ENCODE measurements at places on chromosomes 2 and 18.

DNA sequence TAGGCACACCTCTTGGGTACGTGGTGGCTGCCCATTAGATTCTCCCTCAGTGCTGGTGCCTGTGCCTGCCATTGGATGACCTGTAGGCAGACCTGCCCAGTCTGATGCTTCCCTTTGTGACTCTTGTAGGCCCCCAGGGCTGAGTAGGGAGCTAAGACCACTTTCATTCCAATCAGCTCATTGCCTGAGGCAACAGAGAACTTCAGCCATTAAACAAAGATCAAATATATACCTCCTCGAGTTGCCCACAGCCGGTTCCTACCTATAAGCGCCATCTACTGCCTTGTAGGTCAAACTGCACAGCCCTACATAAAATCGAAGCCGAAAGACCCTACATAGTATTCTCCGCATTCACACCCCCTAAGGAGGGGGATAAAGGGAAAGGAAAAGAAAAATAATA, 184.6 kb downstream of the ETAA1 start:
- no peak for DNase-seq

DNA sequence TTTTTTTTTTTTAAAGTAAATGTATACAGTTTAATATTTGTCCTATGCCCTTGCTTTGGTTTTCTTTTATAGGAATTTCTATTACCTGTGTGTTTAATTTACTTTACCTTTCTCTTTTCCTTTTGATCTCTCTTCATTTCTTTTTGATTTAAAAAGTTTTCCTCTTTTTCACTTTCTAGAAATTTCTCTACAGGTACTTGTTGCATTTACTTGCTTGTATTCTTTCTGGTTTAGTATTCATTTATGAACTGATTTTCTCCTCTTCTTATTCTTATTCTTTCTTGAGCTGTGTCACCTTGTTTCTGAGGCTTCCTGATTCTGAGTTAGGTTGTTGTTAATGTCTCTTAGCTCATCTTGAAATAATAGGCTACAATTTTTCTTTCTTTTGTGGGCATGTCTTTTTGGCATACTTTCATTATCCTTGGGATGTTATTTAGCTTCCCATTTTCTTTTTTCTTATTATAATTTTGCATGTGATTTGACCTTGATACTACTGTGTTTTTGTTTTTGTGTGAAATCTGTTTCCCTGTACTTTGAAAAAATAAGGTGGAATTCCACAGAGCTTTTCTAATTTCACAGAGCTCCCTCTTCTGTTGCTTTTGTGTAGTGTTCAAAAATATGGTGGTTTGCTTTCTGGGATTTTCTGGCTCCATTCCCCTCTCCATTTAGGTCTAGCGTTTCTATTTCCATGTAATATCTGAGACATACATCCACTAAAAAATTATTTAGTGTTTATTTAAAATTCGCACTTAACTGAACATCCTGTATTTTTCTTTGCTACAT, 25.5 kb upstream of the ALMS1 start:
- DNase-seq: no peak

DNA sequence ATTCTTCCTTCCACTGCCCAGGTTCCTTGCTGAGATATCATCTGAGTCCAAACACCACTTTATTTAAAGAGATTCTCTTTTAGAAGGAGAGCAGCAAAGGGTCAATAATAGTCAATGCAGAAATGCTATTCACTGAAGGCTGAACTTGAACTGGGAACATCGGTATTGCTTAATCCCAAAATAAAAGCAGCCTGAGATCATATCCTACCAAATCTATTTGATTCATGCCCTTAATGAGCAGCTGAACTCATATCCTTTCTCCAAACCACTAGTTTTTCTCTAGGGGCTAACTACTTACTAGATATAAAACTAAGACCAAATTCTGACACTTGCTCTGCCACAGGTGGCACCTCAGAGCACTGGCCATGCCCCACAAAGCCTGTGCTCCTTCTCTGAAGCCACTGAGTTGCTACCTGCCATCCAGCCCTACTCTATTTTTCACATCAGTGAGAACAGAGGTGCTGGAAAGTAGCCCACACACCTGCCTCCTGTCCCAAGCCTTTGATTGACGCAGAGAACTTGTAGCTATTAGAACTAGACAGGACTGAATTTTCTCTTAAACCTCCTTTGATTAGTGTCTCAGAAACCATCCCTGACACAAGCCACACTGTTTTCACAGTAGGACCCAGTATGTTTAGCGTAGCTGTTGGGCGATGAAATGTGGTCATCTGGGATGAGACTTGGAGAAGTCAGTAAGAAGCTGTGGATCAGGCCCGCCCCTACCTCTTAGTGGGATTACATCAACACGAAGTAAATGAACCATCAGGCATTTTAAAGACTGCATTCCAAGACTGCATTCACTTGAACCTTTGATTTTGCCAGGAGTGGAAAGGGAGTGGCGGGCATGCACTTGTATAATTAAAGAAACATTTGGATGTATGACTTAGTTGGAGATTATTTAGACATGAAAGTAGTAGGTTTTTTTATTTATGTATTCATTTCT, 124.3 kb downstream of the RBMS1 start:
- DNase-seq: no peak

DNA sequence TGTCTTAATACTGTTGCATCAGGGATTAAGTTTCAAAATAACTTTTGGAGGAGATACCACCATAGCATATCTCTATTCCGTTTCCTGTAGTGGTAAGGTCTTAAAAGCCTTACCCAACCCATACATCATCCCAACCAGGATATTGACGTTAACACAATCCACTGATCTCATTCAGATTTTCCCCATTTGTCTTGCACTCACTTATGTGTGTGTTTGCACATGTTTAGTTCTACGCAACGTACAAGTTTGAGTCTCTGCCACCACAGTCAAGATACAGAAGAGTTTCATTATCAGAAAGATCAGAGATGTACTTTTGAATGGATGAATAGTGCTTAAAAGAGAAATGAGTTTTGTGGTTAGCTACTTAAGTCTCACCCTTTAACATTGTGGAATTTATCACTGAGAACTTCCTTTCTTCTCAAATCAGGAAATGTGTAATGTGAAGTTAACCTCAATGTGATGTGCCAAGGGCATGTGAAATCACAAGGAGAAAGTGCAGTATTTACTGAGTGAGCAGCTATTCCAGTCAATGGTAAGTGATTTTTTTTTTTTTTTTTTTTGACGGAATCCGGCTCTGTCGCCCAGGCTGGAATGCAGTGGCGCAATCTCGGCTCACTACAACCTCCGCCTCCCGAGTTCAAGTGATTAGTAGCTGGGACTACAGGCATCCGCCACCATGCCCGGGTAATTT, 69.2 kb upstream of the EPHA4 start:
- DNase-seq: no peak

- no peak for DNase-seq
These were observed 92.0 kb upstream of the BCL2L11 start for GRCh38 chr2:111028720-111029119.

DNA sequence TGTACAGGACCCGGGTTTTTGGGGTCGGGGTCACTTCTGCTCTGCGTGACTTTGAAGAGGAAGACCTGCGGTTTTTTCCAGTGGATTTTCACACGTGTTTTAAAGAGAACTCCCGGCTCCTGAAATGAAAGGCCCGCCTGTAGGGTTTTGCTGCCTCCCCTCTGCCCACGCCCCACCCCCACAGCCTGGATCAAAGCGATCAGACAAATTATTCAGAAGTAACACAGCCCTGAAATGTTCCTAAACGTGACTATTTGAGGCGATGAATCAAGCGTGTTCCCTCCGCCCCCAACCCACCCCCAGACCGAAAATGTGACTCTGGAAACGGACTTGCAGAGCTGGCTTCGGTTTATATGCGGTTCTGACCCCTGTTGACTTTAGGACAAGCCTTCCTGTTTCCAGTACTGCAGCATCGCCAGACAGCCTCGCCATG, 28.7 kb upstream of the SMIM21 start:
- DNase-seq: no peak

DNA sequence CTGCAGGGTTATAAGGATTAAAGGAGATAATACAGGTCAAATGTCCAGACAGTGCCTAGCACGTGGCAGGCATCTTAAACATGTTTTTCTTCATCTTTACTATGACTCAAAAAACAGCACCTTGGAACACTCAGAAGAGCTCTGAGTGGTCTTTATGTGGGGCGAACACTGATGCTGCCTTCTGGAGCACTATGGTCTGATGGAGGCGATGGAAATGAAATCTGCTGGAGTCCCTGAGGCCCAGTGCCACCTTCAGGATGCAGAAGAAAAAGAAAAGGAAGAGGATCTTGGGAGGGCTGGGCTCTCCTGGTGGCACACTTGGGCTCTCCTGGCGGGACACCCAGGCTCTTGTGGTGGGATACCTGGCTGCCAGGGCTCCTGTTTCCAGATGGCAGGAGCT, 171.8 kb downstream of the EIPR1 start:
- no peak for DNase-seq

DNA sequence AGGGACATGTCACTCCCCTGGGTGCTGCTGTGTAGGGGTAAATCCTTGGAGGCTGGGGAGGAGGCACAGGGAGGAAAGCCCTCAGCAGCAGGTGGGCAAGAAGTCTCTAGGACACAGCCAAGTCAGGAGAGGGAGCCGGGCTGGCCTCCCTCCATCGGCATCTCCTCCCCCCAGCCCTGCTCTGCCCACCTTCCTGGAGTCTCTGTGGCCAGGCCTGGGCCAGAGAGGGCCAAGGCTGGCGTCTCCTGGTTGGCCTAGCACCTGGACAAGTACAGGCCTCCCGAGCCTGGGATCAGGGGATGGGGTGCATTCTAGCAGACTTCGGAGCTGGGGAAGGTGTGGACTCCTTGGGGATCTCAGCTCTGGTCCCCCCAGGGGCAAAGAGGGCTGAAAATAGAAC, 1.8 kb downstream of the SPEG start:
- no peak for DNase-seq

DNA sequence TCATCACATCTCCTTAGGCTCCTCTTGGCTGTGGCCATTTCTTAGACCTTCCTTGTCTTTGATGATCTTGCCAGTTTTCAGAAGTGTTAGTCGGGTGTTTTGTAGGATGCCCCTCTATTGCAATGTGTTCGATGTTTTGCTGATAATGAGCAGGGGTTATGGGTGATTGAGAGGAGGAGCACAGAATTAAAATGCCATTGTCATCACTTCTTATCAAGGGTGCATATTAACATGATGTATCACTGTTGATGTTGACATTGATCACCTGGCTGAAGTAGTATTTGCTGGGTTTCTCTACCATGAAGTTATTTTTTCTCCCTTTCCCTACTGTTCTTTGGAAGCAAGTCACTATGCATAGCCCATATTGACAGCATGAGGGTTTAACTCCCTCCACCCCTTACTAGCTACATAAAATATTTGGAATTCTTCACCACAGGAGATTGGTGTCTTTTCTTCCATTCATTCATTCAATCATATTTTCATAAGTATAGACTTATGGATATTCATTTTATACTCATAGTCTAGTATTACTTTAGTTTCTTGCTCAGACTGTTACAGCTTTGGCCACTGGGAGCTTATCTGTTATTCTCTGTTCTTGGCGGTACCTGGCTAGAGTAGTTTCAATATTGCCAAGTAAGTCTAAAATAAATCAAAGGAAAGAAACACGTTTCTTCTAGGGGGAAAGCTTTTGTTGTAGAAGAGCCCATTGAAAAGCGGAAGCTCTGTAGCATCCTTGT, 54.5 kb upstream of the TMEM87B start:
- DNase-seq: no peak

DNA sequence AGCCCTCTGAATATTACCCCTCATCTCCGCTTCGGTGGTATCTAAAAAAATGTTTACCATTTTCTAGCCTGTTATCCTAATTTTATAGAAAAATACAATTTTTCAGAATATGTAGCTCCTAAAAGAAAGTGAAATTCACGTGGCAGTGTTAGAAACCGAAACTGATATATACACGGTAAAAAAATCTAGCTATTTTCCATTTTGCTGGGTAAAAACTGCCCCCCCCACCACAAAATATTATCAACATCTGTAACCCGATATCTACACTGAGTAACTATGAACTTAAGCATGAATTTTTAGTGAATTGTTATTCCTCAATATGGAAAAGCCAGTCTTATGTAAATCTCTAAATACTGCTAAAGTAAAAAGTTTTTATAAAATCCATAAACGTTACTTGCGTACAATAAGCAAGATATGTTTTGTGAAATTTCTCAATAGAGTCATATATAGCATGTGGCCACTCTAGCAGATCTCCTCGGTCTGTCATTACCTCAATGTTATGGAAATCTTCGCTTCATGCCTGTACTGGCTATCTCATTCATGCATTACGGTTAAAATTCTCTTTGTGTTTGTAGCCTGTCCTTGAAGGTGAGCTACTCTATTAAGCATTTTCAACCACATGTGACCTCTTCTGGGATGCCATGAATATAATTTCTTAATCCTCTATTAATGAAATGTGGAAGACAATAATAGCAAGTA, 524.2 kb downstream of the TRIB2 start:
- no peak for DNase-seq

GRCh38 chr2:65371074-65371434, 61.3 kb downstream of the SPRED2 start:
- no peak for DNase-seq

- DNase-seq: no peak
These were observed 19.2 kb upstream of the GNAL start for GRCh38 chr18:11669948-11670275.

DNA sequence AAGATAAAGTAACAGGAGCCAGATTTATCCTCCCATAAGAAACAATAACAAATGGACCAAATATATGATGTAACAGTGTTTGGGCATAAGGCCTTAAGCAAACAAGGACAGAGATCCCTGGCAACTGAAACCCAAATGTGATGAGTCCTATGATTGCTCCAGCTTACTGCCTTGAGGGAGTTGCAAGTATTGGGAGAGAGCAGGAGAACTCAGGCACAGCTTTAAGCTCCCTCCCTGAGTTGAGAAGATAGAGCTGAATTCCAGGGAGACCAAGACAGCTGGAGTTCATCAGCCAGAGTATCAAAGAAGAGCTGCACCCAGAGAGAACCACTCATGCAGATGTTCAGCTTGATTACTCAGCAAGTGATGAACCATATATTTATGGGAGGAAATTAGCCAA, 814.5 kb upstream of the RAB6C start:
- no peak for DNase-seq

DNA sequence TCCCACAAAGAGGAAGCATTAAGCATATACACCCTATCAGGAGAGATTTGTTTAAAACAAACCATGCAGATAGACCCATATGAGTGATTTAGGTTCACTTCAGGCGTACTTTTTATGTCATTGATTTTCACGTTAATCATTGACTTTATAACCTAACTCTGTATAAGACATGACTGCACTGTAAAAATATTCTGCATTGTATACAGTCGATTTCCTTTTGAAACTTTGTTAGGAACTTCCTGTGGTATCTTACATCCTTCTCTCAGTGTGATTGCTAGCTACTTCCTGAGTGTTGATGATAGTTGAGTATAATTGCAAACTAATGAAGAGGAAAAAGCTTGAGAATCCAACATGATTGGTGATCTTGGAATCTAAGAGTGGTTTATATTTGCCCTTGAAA, 69.4 kb downstream of the XIRP2 start:
- no peak for DNase-seq

GRCh38 chr2:70305531-70305930, 3.7 kb upstream of the FAM136A start:
- DNase-seq: peak; percentile 46

GRCh38 chr2:168181825-168182224, 65.6 kb downstream of the STK39 start:
- no peak for DNase-seq

GRCh38 chr2:102278720-102279390, 32.5 kb upstream of the IL1RL1 start:
- no peak for DNase-seq

GRCh38 chr2:238600506-238601432, 174.0 kb downstream of the ASB1 start:
- no peak for DNase-seq
